ENCODE measurements at places on chromosomes 5 and 9.

GRCh38 chr9:33264003-33264472 is 470 bp downstream of the BAG1 start:
- no peak for DNase-seq

DNA sequence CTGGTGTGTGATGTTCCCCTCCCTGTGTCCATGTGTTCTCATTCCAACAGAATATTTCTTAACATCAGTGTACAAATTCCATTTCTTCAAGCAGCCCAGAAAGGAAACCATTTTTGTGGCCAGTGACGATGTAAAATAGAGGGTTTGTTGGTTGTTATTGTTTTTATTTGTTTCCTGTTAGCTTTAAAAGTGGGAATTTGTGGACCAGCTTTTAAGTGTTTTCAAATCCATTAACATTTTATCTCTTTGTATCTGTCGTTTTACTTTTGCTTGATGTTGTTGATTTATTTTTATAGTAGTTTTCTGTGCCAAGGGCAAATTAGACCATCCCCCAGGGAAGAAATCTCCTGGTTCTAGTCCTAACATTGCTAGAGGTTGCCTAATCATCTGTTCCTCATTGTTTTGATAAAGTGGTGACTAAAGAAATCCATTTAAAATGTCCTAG is 100.0 kb downstream of the GDNF start:
- no peak for DNase-seq

DNA sequence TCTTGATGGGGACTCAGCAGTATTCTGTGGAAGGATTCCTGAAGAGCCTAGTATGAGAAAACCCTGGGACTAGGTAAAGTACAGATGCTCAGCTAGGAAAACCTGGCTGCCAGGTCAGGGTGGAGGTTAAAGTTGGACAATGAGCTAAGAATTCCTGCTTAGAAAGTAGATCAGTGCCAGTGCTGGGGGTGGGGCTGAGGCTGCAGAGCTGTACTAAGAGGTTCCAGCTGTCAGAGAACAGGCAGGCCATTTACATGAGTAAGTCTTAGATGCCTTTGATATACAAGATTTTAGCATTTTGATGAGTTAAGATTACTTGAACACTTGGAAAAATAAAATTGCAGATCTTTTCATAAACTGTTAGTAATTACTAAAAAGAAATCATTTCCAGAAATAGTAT is 332.3 kb upstream of the NUDT12 start:
- DNase-seq = no peak

DNA sequence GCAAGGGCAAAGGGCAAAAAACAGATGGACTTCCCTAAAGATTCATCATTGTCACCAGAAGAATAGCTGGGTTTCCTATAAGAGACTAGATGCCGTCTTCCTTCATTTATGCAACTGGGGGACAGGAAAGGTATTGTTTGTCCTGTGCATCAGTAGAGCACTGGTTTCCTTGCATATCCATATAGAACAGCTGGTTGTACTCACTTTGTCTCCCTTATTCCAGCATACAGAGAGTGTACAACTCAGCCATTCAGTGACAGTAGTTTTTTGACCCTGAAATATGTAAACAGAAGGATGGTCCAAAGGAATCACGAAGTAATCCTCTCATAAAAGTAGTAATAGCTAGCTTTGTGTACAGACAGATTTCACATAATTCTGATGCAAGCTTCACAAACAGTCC is 22.5 kb upstream of the MAST4 start:
- DNase-seq = no peak

DNA sequence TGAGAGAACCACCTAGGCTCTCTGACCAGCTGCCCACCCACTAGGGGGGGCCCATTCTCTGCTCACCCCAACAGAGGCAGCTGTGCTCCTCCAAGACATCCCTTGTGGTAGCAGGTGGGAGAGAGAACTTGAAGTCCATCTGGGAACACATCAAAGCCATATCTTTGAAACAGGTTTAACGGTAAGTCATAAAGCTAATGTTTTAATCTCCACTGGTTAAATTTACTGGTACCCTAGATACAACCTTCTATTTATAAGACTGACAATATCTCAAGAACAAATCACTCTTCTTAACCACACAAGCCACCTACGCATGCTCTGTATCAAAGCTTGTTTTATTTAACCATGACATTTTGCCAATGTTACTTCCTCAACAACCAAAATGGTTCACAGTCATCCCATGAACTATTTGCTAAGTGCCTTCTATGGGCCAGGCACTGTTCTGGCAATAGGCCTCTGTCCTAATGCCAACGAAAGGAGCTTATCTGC is 20.4 kb downstream of the AUH start:
- no peak for DNase-seq

DNA sequence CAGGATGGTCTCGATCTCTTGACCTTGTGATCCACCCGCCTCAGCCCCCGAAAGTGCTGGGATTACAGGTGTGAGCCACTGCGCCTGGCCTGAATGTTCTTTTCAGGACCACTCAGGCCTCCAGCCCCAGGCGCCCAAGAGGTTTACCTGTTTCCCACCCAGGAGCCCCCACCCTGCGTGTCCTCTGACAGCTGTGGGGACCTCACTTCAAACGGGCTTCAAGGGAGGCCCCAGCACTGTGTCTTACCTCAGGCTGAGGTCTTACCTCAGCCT is 19.1 kb upstream of the SLC6A19 start:
- DNase-seq = no peak

GRCh38 chr9:109307380-109308240 is 13.2 kb downstream of the EPB41L4B start:
- no peak for DNase-seq

- DNase-seq = no peak
Measured at GRCh38 chr9:112421771-112422222, 41.9 kb downstream of the HSDL2 start.

DNA sequence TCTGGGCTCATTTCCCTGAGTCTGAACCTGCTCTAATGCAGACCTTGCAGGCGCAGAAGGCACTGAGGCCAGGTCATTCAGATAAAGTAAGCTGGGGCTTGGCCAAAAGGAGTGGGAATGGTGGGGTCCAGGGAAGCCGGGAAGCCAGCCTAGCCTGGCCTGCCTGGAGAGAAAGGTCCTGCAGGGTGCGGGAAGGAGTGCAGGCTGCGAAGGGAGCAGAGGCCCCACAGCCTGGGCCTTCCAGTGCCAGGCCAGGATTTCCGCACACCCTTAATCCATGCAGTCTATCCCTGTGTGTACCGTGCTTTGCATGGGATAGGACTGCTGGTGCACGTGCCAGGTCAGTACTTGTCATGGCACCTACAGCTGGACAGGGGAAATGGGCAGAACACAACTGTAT is 3.6 kb upstream of the STING1 start:
- no peak for DNase-seq

- no peak for DNase-seq
Measured at GRCh38 chr9:121281614-121282276, 13.8 kb downstream of the GSN start.

- DNase-seq = no peak
Measured at GRCh38 chr5:94748212-94748611, 129.7 kb downstream of the SLF1 start.

GRCh38 chr5:155389498-155389897 is 375.9 kb downstream of the KIF4B start:
- DNase-seq = no peak

DNA sequence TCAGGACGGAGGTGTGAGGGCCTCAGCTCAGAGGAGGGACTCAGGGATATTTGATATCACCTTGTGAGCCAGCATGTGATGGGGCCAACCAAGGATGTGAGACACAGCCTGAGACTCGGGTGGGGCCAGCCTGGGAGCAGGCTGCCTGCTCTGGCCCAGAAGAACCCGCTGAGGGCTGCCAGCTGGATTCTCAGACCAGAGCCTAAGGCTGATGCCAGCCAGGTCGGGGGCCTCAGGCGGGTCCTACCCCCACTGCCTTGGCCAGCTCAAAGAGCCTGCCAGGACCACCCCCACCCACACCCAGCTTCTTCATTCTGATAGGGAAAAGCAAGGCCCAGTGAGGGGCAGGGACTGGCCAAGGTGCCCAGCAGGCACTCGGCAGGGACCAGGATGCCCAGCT is 20.3 kb upstream of the DUSP1 start:
- DNase-seq = no peak

- DNase-seq = no peak
Measured at GRCh38 chr9:77899679-77900354, 131.8 kb downstream of the GNAQ start.

GRCh38 chr5:15510831-15511230 is 10.9 kb downstream of the FBXL7 start:
- no peak for DNase-seq

DNA sequence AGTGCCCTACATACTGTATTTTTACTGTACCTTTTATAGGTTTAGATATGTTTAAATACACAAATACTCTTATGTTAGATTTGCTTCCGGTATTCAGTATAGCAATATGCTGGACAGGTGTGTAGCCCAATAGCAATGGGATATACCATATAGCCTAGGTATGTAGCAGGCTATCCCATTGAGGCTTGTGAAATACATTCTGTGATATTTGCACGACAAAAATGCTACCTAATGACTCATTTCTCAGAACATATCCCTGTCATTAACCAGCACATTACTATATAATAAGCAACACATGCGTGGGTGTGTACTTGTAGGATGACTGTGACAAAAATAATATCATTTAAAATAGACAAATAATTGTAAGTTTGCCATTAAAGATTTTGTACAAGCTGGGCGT is 208.8 kb downstream of the MRPS30 start:
- no peak for DNase-seq
